ENCODE measurements at places on chromosomes 5 and 9.

DNA sequence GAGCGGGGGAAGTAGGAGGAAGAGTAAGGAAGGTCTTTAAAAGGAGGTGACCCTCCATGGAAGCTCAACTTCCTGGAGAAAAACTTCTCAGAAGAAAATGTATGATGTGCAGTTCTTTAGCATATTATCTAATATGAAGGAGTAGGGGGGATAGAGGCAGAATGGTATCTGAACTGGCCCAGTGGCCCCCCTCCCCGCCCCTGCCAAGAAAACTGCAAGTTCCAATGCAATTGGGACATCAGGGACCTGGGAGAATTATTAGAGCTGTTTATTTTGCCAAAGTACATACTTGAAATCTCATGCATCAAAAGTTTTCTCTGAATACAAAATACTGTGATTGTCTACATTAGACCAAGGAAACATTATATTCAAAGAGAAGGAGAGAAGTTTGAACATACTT lies 40.6 kb upstream of the GAS1 start:
- DNase-seq = no peak

GRCh38 chr5:125011014-125011413 lies 264.6 kb upstream of the ZNF608 start:
- no peak for DNase-seq

DNA sequence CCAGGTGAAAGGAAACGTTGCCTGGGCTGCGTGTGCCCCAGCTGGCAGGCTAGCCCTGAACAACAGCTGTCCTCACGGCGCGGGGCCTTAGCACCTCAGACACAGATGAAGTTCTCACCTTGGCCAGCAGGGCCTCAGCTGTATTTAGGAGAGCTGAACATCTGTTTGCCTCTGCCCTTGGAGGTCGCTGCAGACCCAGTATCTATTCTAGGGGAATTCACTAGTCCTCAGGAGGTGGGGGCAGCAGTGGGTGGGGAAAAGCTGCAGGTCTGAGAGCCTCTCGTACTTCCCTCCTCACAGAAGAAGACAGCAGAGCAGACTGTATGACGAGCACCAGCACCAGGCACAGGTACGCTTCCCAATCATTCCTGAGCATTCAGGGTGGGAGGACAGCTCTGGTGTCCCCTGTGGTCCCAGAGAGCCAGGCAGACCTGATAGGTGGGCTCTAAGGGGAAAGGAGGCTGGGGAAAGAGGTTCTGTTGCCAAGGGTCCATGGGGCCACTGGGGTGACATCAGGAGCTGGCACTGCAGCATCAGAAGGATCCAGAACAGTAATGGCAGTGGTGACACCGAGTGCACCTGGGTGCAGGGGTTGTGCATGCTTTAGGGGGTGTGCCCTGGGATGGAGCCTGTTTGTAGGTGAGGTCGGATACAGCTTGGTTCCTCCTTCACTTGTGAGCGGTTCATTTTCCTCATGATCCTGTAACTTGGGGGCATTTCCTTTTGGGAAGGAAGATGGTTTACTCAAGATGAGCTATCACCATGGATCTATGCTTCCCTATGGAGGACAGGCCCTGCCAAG lies 13.8 kb downstream of the CD74 start:
- DNase-seq = no peak

DNA sequence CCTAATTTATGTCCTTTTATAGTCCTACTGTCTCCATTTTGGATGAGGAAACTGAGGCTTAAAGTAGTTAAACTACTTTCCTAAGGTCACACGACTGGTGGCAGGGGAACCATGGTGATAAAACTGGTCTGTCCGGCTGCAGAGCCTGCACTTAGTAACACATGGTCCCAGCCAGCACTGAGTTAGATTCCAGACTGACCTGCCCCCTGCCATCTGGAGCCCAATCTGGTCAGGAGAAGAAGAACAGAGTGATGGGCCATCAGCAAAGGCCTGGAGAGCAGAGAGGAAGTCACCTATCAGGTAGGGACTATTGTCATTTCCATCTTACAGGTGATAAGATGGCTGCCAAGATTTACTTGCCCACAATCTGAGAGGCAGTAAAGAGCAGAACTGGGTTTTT lies 86.6 kb upstream of the SLC25A48 start:
- DNase-seq = no peak

DNA sequence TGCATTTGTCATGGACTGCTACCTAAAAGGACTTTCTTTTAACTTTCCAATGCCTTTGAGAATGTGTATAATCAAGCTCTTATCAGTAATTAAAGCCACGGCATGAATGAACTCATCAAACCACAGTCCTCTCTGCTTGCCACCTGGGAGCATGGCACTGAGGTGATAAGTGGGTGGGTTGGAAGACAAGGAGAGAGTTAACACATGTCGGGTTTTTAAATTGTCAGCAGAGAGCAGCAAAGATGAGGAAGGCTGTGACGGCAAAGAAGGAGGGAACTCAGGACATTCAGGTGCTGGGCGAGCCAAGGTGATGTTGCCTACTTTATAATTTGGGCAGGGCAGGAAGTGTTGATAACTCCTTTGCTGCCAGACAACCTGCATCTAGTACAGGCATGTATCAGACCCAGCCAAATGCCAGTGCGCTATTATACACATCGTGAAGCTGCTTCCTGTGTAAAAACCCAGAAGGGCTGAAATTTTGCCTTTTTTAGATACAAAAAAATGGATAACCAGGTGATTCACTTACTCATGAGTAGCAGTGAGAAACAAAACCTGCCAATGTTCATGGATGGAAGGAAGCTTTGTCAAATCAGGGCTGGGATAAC lies 269.1 kb downstream of the KIF4B start:
- DNase-seq = no peak

GRCh38 chr5:8897316-8897715 lies 648.6 kb downstream of the SEMA5A start:
- no peak for DNase-seq

DNA sequence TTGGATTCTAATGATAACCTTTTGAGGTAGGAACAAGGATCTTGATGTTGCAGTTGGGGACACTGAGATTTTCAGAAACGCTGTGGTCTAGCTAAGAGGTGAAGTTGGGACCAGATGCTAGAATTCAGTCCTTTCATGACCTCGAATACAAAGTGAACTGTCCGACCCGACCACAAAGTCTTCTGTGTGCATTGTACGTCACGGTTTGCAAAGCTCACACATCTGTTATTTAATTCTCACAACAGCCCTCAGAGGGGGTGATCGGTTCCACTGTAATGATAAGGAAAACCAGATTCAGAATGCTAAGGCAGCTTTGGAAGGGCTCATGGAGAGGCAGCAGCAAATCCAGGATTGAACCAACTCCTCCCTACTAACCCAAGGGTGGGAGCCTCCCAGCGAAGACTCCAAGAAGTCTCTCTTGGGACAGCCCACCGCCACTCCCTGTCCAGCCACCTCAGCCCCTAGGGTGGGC lies 16.6 kb upstream of the KIF12 start:
- DNase-seq = no peak

DNA sequence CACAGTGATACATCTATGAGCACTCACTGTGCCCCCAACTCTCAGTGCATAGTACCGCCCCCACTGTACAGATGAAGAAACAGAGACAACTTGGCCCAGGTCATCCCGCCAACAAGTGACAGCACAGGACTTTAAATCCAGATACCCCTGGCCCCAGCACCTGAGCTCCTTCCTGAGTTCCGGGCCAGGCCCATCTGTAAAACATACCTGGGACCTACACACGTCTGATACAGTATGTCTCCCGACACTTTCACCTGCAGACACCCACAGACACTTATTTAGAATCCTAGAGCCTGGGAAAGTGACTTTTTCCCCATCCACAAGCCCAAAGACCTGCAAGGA lies 60.8 kb upstream of the SLC25A51 start:
- no peak for DNase-seq

DNA sequence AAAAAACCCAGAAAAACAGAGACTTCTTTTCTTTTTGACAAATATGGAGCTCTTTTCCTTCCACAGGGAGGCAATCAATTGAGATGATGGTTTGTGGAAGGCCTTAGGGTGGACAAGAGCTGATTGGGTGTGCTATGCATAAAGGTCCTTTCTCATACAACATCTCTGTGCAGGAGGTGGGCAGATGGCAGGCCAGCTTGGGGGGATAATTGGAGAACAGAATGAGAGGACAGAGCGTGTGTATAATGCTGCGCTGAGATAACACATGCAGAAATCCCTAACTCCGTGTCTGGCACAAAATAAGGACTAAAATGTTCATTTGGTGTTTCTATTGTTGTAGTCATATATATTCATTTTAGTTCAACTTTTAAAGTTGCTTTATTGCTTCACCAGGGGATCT lies 159.0 kb upstream of the MEF2C start:
- no peak for DNase-seq

DNA sequence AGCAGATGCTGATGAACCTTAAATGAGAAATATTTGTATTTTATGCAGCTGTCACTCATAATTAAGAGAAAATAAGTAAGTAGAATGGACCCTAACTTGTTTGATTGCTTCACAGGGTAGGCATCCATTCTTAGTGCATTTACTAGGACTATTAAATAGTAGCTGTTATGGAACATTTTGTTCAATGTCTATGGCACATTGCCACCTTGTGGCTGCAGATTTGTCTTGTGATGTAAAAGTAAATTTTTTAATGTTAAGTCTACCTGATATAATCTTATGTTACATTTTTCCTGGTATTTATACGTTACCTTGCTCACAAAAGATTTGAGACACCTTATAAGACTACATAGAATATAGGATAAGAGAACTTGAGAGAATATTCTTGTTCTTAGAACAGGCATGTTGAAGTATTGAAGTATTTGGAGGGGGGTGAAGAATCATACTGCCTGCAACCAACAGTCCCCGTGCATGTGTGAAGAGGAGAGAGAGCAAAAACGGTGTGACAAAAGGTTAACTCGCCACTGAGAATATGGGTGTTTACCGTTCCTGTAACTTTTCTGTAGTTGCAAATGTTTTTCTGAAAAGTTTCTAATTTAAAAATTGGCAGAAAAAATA lies 161.1 kb downstream of the MAST4 start:
- peak; percentile 53 for DNase-seq

GRCh38 chr5:173664154-173664526 lies 47.7 kb upstream of the BOD1 start:
- DNase-seq = no peak

GRCh38 chr5:17989036-17989435 lies 354.8 kb downstream of the TAF11L14 start:
- DNase-seq = no peak

DNA sequence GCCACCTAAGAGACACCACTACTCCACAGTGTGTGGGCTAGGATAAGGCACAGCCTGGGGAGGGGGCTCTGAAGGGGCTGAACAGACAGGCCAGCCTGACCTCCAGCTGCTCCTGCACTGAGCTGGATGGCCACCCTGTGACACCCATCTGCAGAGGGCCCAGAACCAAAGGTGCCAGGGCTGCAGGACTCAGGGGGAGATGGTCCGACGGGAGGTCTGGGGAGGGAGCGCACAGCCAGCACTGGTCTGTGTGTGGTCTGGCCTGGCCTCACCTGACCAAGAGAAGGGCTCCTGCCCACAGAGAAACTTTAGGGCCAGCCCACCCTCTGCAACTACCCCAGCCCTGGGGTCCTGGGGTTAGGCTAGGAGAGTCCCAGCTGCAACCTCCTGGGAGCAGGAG lies 789 bp downstream of the LTC4S start:
- no peak for DNase-seq

- no peak for DNase-seq
These were observed 35.7 kb downstream of the SIL1 start for GRCh38 chr5:139162448-139162847.

DNA sequence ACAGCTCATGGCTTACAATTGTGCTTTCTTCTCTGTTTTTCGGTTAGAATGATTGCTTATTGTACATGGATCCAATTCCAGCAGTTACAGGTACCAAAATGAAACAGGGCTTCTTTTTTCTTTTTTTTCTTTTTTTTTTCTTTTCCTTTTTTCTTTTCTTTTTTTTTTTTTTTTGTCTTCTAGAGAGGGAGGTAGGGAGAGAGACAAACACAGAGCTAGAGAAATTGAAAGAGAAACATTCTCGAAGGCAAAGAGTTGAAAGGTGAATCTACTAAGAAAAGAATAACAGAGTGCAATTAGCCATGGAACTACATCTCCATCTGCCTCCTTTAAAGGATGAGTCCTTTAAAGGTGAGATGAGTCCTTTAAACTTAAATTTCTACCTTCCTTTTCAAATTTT lies 1.0 kb upstream of the EDIL3 start:
- no peak for DNase-seq

DNA sequence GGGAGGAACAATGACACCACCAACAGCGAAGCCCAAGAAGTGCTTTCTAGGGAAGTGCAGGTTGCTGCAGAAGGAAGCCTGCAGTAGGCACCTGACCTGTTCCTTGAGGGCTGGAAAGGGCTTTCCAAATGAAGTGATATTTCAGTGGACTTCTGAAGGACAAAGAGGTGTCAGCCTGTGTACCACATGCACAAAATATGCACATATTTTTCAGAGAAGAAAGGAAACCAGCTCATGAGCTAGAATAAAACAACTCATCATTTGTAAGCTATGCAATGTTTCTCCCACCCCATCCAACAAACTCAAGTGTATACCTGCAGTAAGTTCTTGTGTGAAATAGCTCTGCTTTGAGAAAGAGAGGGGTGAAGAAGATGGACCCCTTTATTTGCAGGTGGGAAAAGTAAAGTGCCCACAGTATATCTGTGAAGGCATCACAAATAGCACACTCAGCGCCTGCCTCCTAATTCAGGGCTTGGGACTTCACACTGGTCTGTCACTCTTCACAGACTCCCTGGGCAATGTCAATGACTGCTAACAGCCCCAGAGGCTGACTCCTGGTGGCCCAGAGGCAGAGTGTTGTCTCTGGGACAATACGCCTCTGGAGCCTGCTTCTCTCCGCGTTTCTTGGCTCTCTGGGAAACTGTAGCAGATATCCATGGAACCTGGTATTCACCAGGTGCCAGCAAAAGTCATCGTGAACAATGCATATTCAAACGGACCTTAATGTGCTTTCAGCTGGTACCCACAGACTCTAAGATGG lies 198.1 kb upstream of the EFNA5 start:
- DNase-seq = no peak
